ENCODE measurements at places on chromosomes 6 and 20.

- no peak for DNase-seq
Measured at GRCh38 chr6:136553166-136553787, 3.1 kb upstream of the MAP7 start.

DNA sequence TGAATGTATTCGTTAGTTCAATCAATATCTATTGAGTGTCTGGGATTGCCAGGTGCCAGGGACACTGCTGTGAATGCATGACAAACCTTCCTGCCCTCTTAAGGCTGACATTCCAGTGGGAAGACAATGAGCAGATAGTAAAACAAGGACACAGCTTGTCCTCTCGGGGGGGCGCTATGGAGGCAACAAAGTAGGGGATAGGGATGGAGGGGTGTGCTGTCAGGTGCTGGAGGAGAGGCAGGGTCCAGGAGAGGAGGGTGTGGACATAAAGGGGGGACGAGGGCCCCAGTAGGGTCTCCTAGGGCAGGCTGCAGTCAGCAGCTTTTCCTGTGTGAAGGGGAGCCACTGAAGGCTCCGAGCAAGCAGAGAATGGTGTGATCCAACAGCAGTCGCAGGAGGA lies 198.2 kb upstream of the PDE10A start:
- no peak for DNase-seq

- DNase-seq = no peak
Measured at GRCh38 chr6:53154794-53155193, 6.2 kb upstream of the GCM1 start.

DNA sequence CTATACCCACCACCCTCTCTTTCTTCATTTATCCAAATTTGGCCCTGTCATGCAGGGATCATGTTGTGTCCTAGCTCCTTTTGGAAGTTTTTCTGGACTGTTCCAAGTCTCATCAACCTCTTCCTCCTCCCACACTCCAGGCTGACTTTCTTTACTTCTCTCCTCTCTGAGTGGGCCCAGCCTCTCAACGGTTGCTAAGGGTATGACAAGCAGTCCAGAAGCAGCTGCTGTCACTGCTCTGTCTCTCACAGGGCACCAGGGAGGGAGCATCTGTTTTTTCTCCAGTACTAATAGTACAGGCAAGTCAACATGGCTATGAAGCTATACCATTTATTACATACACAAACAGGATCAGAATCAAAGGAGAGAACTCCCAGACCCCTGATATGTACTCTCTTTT lies 8.2 kb downstream of the NT5DC1 start:
- peak; percentile 14 for DNase-seq

DNA sequence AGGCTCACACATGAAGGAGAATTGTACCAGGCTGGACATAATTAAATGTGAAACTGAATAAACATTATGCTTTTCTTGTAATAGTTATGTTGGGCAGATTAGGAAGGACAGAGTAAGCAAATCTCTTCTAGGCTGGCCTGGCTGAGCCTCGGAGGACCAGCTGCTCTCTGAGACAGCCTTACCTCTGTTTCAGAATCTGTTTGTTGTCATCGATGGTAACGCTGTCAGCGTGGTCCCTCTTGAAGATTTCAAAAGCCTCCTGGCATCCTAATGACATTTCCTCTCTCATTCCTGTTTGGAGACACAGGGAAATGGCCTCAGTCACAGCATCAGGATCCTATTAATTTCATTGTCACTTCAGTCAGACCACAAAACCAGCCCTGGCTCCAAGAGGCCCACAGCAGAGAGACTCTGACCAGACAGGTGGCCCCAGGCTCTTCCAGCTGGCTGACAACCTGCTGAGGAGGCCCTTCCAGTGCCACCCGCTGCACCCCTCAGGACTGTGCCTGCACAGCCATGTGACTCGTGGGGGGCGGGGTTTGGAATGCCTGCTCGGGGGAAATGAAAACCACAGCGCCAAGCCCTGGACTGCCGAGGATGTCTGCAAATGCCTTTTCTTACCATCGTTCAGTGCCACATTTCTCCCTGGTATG lies 108.5 kb upstream of the KCNK16 start:
- peak; percentile 86 for DNase-seq

DNA sequence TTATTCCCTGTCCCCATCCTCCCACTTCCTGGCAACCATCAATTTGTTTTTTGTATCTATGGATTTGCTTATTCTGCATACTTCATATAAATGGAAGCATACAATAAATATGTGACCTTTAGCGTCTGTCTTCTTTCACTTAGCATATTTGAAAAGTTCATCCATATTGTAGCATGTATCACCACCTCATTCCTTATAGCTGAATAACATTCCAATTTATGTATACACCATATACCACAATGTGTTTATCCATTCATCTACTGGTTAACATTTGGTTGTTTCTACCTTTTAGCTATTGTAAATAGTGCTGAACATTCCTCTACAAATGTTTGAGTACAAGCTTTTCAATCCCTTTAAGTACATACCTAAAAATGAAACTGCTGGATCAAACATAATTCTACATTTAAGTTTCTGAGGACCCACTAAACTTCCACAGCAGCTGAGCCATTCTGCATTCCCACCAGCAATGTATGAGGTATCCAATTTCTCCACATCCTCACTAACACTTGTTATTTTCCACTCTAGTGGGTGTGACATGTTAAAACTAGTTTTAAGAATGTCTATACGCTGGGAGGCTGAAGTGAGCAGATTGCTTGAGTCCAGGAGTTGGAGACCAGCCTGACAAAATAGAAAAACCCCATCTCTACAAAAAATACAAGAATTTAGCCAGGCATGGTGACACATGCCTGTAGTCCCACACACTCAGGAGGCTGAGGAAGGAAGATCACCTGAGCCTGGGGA lies 32.9 kb downstream of the NUDT3 start:
- DNase-seq = no peak

DNA sequence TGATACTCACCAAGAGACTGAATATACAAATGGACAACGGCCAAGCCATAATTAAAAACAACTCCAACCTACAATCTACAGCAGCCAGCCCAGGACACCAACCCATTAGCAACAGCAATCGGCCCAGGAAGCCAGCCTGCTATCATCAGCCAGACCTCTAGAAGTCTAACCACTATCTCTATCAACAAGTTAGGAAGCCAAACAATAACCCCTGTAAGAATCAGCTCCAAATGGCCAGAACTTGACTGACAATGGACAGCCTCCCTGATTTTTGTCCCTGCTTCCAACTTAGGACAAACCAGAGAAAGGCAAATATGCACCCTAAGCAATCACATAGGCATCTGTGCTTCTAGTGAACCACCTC lies 511.8 kb upstream of the JARID2 start:
- no peak for DNase-seq

DNA sequence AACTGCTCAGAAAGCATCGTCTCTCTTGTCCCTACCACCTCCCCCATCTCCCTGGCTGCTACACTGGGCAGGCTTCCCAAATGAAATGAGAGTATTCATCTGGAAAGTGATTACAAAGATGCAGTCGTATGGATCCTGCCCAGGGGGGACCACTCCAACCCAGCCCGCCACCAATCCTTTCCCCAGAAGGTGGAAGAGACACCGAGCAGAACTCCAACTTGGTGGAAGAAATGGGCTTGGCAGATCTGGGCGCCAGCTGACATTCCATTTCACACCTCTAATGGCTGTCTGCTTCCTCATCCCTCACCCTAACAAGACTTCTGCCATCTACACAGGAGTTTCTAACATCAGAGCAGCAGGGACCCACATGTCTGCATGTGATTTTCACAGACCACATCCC lies 12.7 kb downstream of the PKHD1 start:
- no peak for DNase-seq

GRCh38 chr6:148934539-148934938 lies 187.7 kb downstream of the UST start:
- DNase-seq = peak; percentile 30

- DNase-seq = no peak
Measured at GRCh38 chr20:2042400-2042799, 48.5 kb upstream of the PDYN start.

DNA sequence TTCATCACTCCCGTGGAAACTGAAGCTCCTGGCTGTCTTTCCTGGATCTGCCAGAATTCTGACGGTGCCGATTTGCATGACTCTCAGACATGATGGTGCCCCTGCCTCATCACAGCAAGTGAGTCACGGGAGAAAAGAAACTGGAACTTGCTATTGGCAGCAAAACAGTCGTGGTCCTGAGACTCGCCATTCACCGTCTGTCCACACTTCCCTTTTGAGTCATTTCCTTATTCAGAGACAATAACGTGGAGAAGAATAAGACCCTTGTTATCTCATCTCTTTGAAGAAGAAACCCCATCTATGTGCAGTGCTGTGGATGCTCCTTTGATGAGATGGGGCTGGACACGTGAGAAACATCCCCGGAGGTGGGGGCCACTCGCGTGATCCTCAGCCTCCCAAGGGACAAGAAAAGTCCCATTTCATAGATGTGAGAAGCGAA lies 4.2 kb downstream of the GPR31 start:
- DNase-seq = peak; percentile 74

DNA sequence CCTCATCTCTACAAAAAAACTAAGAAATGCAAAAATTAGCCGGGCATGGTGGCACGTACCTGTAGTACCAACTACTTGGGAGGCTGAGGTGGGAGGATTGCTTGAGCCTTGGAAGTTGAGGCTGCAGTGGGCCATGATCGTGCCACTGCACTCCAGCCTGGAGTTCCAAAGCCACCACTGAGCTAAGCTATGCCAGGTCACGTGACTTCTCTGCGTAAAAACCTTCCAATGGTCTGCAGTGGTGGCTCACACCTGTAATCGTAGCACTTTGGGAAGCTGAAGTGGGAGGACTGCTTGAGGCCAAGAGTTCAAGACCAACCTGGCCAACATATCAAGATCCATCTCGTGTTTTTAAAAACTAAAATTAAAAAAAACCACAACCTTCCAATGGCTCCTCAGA lies 1.7 kb downstream of the SF3B5 start:
- DNase-seq = no peak

GRCh38 chr20:22101606-22102005 lies 396.1 kb downstream of the PAX1 start:
- DNase-seq = no peak

DNA sequence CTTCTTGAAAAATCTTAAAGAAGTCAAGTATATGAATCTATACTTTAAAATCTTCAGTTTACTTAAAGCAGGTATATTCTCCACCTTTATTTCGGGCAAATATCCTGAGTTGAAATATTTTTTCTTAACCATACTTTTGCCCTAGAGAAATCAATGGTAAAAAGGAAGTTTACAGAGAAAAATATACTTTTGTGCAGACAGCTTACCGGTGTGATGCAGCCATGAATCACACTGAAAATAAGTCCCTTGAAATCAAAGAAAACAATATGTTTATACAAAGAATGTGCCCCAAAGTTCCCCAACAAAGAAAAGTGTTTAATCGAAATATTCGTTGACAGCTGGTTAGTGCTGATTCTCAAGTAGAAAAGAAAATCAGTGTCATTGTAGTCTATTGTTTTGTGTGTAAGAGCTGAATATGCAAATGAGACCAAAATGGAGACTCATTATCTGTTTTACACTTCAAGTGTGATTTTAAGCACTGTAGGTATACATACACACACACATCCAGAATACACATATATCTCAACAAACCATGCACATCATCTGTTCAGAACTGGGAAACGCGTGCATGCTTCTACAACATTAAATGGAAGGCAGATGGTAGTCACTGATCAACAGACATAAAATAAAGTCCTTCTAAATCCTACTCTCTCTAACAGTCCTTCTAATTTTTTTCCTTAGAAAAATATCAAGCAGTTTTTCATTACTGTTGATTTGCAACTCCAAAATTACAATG lies 73.3 kb downstream of the BTBD9 start:
- DNase-seq = peak; percentile 14

DNA sequence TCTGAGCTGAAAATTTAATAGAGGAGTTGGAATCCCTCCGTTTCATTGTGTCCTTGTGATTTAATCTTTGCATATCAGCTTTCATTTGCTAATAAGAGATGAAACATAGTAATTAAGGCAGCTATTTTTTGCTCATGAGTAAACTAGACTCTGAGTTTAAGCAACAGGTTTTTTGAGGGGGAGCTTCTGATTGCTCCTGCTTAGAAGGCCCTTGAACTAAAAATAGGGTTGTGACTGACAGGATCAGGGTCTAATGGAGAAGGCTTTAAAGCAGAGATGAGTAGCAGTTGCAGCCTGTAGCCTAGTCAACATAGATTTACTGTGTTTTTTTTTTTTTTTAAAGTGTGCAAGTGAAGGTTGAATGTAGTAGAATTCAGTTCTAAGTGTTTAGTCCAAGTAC lies 17.4 kb downstream of the HSF2 start:
- no peak for DNase-seq

DNA sequence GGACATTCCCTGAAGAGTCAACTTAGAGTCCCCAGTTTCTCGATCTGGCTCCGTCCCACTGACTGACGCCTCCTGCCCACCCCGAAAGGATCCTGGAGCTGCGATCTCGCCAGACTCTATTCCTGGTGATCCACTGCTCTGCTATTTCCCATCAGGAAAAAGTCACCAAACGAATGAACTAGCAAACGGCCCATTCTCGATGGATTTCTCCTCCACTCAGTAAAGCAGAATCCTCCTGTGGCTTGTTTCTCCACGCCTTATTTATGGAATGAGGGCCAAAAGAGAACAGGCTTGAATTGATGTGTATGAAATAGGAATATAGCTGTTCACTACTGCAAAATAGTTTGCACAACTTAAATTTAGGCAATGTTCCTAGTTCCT lies 5.4 kb downstream of the NKX2-4 start:
- no peak for DNase-seq

GRCh38 chr6:111741177-111741952 lies 131.9 kb downstream of the FYN start:
- DNase-seq = no peak

DNA sequence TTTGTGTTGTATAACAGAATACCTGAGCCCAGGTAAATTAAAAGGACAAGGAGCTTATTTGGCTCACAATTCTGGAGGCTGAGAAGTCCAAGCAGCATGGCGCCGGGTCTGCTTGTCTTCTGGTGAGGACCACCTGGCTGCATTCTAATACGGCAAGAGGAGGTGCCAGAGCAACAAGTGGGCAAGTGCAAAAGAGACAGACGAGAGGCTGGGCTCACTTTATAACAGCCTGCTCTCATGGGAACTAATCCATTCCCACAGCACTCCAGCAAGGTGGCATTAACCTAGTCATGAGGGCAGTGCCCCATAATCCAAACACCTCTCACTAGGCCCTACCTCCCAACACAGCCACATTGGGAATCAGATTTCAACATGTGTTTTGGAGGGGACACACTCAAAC lies 12.9 kb downstream of the PACSIN1 start:
- DNase-seq = no peak

DNA sequence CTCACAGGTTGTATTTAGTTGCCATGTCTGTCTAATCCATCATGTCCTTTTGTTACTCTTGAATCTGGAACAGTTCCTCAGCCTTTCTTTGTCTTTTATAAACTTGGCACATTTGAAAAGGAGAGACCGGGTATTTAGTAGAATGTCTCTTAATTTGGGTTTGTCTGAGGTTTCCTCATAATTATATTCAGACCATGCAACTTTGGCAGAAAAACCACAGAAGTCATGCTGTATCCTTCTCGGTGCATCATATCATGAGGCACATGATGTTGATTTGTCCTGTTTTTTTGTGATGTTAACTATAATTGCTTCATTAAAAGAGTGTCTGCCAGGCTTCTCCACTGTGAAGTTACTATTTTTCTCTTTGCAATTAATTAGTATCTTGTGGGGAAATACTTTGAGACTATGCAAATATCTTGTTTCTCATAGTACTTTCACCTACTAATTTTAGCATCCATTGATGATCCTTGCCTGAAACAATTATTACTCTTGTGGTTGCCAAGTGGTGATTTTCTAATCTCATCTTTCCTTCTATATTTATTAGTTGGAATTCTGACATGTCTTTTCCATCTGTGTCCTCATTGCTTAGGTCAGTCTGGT lies 837.3 kb downstream of the DHX35 start:
- no peak for DNase-seq

Data from Ammon's horn (tissue), 1 donor.